ENCODE measurements at places on chromosomes 7 and 10.

GRCh38 chr7:134932707-134933370 is 53.5 kb upstream of the AGBL3 start:
- no peak for DNase-seq

DNA sequence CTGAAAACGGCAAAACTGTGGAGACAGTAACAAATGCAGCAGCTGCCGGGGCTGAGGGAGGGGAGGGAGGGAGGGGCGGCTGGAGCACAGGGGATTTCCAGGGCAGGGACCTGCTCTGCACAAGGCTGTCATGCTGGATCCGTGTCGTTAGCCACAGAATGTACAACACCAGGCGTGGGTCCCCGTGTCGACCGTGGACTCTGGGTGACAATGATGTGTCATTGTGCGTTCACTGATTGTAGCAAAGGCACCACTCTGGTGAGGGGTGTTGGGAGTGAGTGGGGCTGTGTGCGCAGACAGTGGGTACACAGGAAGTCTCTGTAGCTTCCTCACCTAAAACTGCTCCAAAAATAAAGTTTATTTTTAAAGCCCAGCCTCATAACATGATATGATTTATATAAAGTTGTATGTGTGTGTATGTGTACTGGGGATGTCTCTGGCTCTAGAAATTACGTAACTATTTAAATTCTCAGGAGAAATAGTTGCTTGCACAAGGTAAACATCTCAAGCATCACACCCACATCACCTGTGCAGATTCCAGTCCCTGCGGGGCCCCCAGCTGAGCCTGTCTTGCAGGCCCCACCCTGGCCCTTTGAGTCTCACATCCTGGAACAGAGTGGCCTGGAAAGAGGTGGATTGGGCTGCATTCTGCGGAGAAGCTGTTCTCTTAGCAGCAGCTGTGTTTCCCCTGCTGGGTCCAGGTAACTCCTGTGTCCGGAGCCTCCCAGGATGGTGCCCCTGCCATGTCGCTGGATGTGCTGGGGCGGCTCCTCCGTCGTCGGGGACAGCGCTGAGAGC is 135.7 kb downstream of the DYNC2I1 start:
- DNase-seq, result no peak

- DNase-seq, result no peak
Measured at GRCh38 chr7:44395067-44395466, 69.7 kb upstream of the CAMK2B start.

GRCh38 chr10:124470544-124471434 is 9.2 kb downstream of the LHPP start:
- no peak for DNase-seq

DNA sequence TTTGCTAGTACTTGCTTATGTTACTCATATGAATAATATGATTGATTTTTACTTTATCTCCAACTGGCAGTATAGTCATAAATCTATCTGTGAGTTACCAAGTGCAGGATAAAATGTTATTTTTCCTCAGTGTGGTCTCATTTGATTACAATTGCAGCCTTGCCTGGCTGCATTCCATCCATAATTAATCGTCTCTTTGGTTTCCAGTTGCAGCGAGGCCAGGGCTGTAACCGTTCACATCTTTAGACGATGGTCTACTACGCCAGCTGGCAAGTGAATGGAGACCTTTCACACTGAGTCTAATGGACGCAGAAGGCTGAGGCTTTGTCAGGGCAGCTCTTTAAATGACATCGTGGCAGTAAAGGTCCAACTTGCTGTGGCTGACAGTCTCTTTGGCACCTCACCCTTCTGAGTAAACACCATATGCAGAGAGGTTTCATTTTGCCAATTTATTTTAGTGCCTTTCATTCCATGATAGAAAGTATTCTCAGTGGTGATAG is 84.0 kb downstream of the ARL4A start:
- DNase-seq, result no peak

DNA sequence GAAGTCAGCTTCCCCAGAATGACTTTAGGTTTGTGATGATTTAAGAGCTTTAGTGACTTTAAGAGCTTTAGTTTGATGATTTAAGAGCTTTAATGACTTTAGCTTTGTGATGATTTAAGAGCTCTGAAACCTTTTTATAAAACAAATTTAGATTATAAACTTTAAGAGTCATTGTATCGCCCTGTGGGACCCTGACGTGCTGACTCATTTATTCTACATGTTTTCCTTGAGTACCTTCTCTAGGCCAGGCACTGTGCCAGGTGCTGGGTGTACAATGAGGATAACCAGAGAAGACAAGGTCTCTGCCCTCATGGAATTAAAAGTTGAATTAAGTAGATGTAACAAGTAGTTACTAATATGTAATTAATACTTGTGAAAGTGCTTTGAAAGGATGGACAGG is 45.4 kb downstream of the CNNM1 start:
- no peak for DNase-seq

GRCh38 chr10:28676326-28676967 is 874 bp upstream of the BAMBI start:
- DNase-seq, result no peak

DNA sequence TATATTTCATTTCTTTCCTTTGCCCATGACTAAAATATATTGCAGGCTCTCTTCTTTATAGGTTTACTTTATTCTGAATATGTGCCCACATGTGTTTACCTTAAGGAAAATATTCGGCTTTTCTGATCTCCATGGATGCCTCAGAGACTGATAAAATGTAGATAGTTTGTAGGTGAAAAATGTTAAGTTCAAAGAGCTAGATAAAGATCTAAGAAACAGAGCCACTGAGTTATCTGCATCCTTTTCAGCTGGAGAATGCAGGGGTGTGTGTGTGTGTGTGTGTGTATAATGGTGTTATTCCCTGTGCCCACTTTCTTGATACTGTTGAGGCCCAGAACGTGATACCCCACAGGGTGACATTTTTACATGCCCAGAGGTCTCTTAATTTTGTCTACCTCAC is 150.8 kb downstream of the LRRC4 start:
- no peak for DNase-seq

DNA sequence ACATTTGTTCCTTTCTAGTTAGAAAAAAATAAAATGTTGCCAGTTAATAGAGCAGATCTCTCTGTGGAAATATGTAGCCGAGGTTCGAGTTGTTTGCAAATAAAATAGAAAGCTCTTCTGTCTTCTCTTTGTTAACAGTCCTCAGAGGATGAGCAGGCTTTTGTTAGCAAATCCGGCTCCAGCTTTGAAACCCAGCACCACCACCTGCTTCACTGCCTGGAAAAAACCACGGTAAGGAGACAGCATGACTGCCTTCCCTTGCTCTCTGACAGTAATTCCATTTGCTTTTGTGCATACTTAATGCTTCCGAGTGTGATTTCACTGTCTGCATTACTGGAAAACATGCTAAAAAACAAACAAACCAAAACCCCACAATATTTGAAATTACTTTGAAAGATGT is 115.6 kb downstream of the TSPAN12 start:
- DNase-seq, result no peak

DNA sequence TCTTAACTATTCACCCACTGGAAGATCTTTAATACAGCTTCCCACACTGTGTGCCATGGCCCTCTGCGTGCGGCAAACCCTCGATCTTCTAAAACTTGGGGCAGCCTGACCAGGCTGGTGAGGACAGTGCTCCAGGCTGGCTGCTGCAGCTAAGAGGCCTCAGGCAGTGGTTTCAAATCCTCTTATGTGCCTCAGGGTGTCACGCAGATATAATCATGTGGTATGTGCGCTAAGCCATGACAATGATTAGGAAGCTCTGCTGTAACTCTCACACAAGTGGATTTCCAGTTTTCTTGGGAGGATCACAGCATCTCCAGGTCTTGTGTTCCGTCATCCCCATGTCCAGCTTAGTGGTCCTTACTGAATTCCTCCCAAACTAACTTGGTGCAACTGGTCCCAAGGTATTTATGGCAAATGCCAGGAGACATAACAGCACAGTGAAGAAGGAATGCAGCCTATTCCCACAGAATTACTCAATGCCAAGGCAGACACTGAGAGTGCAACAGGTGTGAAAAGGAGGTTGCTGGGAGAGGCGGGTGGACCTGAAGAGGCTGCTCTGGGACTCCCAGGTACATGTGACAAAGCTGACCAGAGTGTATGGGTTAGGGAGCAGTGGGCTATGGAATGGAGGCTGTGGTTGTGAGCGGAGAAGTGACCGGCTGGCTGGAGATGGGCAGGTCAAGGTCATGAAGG is 2.3 kb downstream of the HPS1 start:
- no peak for DNase-seq

GRCh38 chr10:10911035-10911434 is 106.6 kb upstream of the CELF2 start:
- DNase-seq, result no peak

DNA sequence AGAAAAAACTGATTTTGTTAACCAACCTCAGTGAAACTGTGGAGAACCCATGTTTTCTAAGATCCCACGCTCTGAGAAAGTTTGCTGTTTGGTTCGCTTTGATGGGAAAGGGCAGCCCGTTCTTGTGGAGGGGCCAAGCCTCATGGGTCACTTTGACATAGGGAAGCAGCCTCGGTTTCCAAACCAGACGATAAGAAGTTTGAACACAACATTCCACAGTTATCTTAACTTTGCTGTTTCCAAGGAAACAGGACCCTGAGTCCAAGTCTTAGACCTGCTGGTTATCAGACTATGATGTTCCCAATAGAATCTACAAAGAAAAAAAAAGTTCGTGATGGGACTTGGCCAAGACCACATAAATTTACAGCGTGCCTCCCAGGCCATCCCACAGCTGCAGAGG is 182.3 kb downstream of the NRP1 start:
- DNase-seq, result no peak

DNA sequence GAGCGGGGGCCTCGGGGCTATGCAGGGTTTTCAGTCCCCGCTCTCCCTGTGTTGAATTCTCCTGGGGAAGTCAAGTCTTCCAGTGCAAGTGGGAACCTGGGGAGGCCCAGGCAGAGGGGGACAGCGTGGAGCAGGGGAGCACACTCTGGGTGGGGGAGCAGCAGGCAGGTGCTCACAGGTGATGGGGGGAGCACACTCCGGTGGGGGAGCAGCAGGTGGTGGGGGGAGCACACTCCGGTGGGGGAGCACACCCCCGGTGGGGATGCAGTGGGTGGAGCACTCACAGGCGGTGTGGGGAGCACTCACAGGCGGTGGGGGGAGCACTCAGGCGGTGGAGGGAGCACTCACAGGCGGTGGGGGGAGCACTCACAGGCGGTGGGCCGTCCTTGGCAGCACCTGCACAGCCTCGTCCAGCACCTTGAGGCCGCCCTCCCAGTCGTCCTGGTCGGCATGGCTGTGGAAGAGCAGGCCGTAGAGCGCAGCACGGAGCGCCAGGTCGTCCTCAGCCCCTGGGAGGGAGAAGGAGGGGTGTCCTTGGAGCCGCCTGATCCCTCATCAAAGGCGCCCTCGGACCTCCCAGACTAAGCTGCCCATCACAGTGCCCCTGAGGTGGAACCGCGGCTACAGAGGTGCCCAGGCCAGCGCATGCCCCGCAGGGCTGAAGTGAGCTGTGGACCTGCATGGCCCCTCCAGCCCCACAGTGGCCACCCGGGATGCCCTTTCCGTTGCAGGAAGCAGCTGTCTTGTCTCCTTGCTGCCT is 56.7 kb downstream of the CFAP46 start:
- no peak for DNase-seq

DNA sequence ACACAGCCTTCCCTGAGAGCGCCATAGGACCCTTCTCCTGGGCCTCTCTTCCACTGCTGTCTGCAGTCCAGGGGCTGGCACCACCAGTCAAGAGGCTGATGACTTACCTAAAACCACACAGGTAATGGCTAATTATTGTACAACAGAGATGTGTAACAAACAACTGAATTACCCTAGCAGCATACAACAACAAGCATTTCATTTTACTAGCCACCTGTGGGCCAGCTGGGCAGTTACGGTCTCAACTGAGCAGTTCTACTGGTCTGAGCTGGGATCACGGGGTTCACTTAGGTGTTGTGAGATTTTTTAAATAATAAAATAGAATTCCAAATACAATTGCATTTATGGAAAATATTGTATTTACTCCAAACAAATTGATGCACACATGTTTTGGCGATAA is 431.9 kb downstream of the TNS3 start:
- DNase-seq, result no peak

GRCh38 chr10:13684252-13684791 is 97.6 kb downstream of the PRPF18 start:
- no peak for DNase-seq

GRCh38 chr7:101422356-101423195 is 59.9 kb downstream of the COL26A1 start:
- no peak for DNase-seq

- DNase-seq, result peak; percentile 56
Measured at GRCh38 chr7:2527505-2528467, 8.2 kb downstream of the LFNG start.

- no peak for DNase-seq
Measured at GRCh38 chr10:15427843-15428414, 56.8 kb upstream of the FAM171A1 start.

- DNase-seq, result no peak
Measured at GRCh38 chr7:42097752-42098151, 139.3 kb downstream of the GLI3 start.

- DNase-seq, result no peak
Measured at GRCh38 chr10:95462740-95463667, 98.2 kb downstream of the SORBS1 start.

DNA sequence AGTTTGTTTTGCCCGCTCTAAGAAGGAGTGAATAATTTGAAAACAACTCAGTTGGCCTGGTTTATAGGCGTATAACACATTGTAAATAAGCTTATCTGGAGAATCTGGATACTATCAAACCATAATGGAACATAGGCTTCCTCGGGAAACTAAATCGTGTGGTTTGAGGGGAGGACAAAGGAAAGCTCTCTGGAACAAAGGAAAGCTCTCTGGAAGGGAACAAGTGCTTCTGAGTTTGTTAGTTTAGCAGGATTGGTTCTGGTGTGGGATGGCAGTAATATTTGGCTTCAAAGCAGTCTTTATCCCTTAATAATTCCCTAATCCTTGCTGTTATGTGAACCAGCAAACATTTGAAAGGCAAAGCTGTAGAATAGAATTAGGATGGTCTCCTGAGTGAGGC is 15.0 kb upstream of the SLK start:
- DNase-seq, result no peak

GRCh38 chr10:33064706-33065105 is 106.7 kb upstream of the ITGB1 start:
- DNase-seq, result no peak

DNA sequence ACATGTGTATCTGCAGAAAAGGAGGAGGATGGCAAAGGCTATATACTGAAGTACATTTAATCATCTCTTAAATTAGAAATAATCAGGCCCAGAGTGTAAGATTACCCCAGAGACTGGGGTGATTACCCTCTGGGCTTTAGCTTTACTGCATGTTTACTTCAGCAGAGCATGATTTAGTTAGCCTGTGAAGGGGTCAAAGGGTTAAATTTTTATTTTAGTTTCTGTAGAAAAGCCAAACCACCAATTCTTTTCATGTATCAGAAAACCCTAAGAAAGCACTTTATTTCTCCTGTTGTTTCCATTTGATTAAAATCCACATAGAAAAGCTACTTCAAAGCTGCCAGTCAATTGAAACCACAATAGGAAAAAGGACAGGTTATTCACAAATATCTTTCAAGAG is 101.5 kb upstream of the LSM8 start:
- no peak for DNase-seq

- no peak for DNase-seq
Measured at GRCh38 chr10:131363416-131363815, 51.9 kb upstream of the TCERG1L start.

DNA sequence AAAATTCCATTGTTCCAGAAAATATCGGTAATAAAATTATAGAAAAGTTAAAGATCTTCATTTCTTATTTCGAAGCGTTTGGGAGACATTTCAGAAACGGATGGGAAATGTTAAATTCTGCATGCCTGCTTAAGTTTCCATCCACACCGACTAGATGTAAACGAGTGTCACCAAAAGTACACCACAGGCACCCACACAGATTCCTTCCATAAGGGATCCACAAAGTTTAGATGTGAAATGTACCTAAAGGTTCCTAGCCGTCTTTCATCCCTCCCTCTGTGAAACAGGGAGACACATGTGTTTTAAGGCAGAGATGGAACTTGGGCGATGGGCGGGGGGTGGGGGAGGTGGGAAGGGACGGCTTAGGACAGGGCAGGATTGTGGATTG is 621 bp upstream of the CAV1 start:
- DNase-seq, result no peak
